Stimulated activated CD4-positive, alpha-beta T cell treated with anti-CD3 and anti-CD28 coated beads, Interleukin-1b, Interleukin-23, amount 100 ng/mL, for 24 hours (primary cell): ENCODE measurements at places on chromosomes 12 and 14.

DNA sequence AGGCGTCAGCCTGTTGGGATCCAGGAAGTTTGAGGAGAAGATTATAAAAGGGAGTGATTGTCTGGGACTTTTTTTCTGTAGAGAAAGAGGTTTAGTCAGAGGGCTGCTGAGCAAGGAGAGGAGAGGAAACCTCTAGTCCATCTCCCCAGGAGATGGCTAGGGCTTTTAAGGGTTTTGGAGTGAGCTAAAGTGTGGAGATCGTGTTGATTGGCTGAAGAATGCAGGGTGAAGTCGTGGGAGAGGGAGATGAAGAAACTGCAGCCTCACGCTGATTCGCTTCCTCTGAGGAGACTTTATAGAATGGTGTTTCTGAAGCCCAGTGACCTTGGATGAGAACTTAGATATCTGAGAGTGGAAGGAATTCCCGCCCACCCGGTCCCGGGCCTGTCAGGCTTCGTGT lies 193.7 kb upstream of the PWP1 start:
- DNase-seq: no peak

GRCh38 chr14:57937676-57938075 lies 71.8 kb upstream of the SLC35F4 start:
- no peak for DNase-seq

DNA sequence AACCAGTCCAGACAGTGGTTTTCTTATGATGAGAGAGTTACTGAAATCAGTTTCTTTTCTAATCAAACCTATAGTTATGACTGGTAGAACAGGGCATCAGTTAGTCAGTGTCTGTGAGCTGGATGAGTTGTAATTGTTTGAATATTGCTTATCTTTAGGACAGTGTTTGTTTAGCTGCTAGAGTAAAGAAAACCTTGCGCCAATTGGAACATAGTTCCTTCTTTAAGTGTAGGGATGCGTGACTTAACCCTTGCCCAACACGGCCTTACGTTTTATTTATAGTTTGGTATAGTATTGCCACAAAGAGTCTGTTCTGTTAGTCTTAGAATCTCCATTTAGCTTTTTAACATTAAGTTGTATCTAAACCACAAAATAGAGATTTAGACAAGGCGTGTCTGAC lies 572.6 kb downstream of the SLC16A7 start:
- DNase-seq: no peak

- DNase-seq: no peak
Measured at GRCh38 chr12:14393751-14394150, 28.3 kb downstream of the ATF7IP start.

DNA sequence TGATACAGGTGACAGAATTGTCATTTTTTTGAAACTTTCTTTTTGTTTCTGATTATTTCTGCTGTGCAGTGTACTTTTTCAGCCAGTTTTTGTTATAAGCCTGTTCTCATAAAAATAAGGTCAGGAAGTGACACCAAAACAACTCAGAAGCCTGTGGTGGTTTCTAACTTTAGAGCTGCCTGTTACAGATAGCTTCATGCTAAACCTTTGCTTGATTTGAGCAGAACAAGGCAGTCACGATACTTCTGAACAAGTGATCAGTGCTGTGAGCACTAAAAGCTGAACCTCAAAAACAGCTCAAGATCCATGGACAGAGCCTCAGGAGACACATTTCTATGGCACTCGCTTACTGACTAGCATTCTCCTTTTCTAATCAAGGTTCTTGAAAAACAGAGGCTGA lies 82.0 kb downstream of the PRKCH start:
- DNase-seq: no peak

- DNase-seq: no peak
Measured at GRCh38 chr12:133106253-133106652, 23.8 kb downstream of the ZNF891 start.

- DNase-seq: no peak
Measured at GRCh38 chr14:55387121-55387520, 24.5 kb downstream of the ATG14 start.

DNA sequence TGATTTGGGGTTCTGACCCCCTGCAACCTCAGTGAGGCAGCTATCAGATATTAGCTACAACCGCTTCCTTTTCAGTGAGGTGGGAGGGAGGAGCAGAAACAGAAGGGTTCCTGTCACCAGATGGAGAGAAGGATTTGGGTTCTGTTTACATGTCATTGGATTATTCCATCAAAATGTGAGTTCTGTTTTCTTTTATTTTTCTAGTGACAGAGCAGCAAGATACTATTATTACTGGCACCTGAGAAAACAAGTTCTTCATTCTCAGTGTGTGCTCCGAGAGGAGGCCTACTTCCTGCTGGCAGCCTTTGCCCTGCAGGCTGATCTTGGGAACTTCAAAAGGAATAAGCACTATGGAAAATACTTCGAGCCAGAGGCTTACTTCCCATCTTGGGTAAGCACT lies 52.8 kb downstream of the FRMD6 start:
- DNase-seq: no peak

DNA sequence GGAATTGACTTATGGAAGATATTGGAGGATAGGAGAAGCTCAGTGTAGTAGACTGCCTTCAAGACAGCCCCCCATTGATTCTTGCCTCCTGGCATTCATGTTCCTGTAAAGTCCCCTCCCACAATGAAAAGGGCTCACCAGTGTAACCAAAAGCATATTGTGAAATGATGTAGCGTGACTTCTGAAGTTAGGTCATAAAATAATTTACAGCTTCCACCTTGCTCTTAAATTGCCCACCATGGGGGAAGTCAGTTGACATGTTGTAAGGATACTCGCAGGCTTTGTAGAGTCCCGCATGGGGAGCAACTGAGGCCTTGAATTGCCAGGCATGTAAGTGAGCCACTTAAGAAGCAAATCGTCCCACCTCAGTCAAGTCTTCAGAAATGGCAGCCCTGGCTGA lies 25.1 kb downstream of the GTSF1 start:
- no peak for DNase-seq

GRCh38 chr14:57345106-57345505 lies 45.3 kb upstream of the NAA30 start:
- no peak for DNase-seq

- DNase-seq: no peak
Measured at GRCh38 chr14:101836135-101836534, 74.6 kb downstream of the PPP2R5C start.

DNA sequence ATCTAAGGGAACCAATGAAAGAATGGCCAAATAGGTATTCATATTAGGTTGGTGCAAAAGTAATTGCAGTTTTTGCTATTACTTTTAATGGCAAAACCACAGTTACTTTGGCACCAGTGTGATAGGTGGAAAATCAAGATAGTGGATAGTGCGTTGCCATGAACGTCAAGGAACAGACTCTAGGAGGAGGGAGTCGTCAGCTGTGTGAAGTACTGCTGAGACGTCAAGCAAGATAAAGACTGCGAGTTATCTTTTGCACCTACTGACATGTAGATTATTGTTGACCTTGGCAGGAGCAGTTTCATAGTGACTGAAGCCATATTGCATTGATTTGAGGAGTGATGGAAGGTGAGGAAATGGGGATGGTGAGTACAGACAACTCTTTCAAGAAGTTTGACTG lies 8.3 kb downstream of the YLPM1 start:
- DNase-seq: no peak

DNA sequence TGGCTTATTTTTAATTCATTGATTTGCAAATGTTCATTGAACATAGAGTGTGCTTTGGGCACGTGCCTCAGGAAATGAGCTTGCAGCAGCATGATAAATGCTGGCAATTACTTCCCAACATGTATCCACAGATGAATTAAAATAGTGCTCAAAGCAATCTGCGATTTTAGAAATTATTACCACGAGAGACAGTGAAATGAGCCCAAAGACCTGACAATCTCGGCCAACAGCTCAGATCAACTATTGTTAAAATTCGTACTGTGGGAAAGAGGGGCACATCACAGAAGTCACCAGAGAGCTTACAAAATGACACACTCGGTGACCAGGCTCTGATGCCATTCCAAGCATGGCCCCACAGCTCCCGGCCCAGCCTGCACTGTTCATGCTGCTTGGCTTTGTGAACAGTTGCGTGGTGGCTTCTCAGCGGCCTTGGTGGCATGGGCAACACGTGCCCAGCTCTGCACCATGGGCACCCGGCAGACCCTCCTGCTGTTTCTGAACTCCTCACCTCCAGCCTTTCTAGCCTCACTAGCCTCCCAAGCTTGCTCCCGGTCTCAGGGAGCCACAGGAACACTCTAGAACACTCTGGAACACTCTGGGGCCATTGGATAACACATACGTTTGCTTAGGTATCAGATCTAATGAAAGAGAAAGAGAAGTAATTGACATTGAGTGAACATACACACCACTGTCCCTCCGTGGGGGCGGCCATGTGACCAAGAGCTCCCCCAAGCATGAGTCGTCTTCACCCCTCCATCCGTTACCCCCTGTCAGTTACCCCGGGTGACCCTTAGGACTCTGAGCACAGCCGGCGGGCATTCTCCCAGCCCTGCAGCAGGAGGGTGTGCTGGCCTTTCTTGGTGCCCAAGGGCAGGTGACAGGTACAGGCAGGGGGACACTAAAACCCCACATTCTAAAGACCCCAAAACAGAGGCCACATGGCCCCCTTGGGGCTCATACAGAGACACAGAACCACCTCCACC lies 28.0 kb downstream of the RIMBP2 start:
- DNase-seq: no peak

DNA sequence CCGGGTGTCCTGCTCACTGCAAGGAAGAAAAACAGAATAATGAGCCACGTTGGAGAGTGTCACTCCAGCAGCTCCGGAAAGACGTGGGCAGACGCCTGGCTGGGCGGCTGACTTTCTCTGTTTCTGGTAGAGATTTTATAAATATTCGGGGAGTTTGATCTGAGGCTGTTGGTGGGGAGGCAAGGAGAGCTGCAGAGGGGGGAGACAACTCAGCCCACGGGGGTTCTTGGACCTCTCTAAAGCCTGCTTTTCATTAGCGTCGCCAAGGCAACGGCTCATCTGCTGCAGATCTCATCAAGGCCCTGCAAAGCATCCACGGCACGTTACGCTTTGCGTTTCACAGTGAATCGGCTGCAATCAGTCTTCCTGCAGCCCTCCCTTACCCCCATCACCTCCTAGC lies 207.2 kb downstream of the ZFP36L1 start:
- no peak for DNase-seq

- DNase-seq: no peak
Measured at GRCh38 chr14:60695327-60695726, 28.8 kb downstream of the SIX4 start.

DNA sequence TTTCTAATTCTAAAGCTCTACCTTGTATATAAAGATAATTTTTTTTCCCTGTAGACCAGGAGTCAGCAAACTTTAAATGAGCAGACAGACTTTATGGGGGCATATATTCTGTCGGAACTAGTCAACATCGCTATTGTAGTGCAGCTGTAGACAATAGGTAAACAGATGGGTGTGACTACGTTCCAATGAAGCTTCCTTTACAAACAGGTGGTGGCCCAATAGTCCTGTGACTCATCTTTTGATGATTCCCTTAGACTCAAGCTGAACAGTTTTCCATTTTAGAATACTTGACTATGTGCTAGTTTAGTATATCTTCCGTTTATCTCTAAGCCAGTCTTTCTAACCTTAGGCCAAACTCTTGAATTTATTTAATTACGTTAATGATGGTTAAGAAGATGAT lies 16.3 kb downstream of the MUCL1 start:
- no peak for DNase-seq

- DNase-seq: no peak
Measured at GRCh38 chr14:95046711-95047681, 110.3 kb downstream of the DICER1 start.

DNA sequence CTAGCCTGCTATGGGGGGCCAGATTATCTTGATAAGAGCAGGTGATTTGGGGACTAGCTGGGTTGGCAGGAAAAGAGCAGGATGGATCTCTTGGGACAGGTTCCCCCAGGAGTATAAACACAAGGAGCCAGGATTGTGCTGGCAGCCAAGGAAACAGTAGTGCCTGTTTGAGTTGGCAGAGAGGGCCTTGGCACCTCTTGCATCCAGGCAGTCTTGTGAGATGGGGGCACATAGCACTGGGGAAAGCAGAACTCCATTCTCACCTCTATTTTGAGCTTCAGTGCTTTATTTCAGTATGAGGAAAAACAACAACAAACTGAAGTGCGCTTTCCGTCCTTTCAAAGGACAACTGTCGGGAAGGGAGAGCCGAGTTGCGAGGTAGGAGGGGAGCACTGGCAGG lies 9.4 kb upstream of the UNC119B start:
- no peak for DNase-seq

GRCh38 chr12:88665071-88665470 lies 84.8 kb upstream of the KITLG start:
- DNase-seq: no peak

- DNase-seq: no peak
Measured at GRCh38 chr12:132886529-132887477, 602 bp downstream of the CHFR start.

- no peak for DNase-seq
Measured at GRCh38 chr12:62158461-62159360, 101.5 kb upstream of the USP15 start.

DNA sequence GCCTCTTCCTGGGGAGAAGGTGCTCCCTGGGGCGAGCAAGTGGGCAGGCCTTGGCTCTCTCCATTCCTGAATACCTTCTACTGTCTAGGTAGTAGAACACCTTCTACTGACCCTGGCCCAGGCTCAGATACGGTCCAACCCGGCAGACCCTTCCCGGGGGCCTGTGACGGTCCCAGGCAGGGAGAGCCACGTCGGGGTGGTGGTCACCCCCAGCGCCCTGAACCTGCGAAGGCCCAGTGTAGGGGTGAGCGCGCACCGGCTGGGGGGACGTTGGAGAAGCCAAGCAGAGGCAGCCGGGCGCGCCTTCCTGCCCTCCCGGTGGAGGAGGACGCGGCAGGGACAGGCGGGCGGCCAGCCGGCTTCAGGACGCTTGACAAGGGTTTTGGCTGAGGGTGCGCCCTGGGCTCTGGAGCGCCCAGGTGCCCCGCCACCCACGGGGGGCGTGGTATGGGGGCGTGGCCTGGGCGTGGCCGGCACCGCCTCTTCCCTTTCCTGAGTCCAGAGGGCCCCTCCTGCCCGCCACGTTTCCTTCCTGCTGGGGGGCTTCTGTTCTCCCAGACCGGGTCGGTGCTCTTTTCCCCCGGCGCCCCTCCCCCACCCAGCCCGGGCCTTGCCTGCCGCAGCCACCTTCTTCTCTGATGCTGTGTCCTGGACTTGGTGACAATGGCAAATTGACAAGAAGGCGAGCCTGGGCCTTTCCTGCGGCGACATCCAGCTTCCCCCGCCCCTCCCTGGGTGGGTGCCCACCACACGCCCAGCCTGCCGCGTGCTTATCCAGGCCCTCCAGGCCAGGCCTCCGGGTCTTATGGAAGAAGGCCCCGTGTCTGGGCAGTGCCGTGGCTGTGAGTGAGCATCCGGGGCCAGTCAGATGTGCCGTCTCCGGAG lies 24.5 kb upstream of the PPP1R13B start:
- peak; percentile 55 for DNase-seq

GRCh38 chr12:124455336-124455735 lies 112.1 kb downstream of the NCOR2 start:
- DNase-seq: no peak

- no peak for DNase-seq
Measured at GRCh38 chr14:65006261-65006721, 19.6 kb downstream of the FNTB start.

GRCh38 chr12:53101931-53102781 lies 1.1 kb upstream of the SOAT2 start:
- DNase-seq: no peak
